ENCODE measurements at places on chromosomes 6 and 20.

GRCh38 chr6:83844170-83844569 lies 9.0 kb upstream of the RIPPLY2 start:
- no peak for DNase-seq

DNA sequence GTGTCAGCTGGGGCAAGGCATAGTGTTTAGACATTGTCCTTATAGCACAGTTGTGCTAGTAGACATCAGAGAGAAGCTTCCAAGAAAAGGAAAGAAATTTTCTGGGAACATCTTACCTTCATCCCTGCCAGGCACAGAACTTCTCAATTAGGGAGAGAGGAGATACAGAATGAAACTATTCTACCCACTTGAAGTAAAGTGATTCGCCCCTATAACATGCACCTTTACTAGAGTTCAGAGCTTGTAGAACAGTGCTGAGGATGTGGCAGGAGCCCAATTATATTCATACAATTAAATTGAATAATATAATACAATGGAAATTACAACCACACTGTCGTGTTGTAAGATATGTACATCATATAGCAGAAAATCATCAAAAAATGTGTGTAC lies 1063.9 kb upstream of the CITED2 start:
- DNase-seq: no peak

GRCh38 chr20:10374036-10374435 lies 60.0 kb downstream of the MKKS start:
- no peak for DNase-seq

GRCh38 chr6:149236589-149236988 lies 80.9 kb upstream of the TAB2 start:
- DNase-seq: no peak

GRCh38 chr6:137095093-137095492 lies 50.3 kb upstream of the IL20RA start:
- no peak for DNase-seq

DNA sequence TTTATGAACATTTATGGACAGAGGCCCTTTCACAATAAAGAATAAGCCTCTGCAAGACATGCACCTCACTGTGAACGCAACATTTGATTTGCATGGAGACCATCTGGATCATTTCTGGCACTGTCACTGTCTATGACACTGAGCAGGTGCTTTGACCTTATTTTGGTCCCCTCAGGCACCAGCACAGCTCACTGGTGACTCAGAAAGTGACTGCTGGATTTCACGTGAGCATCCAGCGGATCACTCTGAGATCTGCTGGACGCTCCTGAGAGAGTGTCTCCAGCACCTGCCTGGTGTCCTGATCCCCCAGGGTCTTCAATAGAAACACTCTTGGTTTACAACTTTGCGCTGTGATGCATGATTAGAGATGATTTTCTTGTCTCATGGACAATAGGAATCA lies 375.7 kb downstream of the TENT5A start:
- no peak for DNase-seq

DNA sequence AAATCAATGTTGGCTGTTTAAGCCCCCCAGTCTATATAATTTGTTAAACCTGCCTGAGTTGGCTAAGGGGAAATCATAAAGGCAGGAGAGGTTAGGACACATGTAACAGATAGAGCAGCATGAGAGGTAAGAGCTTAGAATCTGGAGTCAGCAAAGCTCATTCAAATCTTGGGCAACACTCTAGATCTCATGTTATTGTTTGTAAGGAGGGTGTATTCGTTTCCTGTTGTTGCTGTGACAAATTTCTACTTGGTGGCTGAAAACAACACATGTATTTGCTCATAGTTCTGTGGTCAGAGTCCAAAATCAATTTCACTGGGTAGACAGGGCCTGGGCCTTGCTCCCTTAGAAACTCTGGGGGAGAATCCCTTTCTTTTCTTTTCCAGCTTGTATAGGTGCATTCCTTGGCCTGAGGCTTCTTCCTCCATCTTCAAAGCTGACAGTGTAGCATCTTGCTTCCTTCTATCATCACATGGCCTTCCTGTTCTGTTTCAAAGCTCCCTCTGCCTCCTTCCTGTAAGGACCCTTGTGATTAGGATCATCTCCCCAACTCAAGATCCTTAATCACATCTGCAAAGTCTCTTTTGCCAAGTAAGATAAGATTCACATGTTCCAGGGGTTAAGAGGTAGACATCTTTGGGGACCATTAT lies 4.4 kb downstream of the LY86 start:
- DNase-seq: no peak

Data from activated CD8-positive, alpha-beta memory T cell treated with anti-CD3 and anti-CD28 coated beads for 1 hour (primary cell).